ENCODE measurements at places on chromosomes 4 and X. TPM values are rescaled to one million over a fixed set of nuclear protein-coding genes. Genes with fewer than 3 reads are reported as not detected.
A peak's percentile ranks its signal among the peaks of the same experiment; 100 is the strongest.

- no peak for DNase-seq
These were observed 293.2 kb downstream of the FBXO8 start for GRCh38 chr4:173990126-173990868.

DNA sequence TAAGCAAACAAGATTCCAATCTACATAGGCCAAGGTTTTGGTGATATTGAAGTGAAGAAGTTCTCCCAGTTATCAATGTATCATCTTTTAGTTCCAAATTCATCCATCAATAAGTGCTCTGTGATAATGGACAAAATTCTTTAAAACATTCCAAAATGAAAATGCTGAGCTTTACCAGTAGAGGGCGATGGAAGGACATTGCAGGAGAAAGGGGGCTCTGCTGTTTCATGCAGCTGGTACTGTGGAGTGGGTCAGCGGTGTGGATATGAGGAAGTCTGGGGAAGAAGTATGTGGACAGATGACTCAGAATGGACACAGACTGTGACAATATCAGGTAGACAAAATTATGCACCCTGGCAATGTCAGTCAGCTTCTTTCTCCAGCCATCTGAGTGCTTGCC lies 46.6 kb upstream of the HS6ST2 start:
- no peak for DNase-seq

DNA sequence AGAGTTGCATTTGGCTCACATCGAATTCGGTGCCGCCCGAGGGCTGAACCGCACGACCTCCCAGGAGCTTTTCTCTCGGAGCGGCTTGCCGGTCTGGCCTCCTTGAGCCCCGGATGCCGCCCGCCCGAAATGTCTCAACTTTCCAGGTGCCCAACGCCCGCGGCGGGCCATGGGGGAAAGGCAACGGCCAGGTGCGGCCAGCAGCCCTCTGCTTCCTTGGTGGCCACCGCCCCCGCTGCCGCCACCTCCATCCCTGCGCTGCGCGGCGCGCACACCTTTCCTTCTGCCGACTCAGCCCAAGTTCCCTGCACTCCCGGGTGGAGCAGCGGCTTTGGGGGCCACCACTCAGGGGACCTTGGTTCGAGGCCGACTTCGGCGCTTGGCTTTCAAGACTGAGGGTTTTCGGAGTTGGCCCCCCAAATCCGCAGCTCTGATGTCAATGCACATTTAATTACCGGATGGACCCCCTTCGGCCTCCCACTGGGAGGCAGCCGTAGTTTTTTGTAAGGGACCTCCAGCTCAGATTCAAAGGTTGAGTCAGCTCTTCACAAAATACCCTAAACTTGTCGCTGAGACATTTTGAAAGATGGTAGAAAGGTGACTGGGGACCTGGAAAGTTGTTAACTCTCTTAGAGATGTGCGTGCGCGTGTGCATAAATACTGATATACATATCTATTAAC lies 1.1 kb downstream of the AFF2 start:
- DNase-seq, result peak; percentile 92

The DMRTC1 gene
- total RNA-seq, result not detected

DNA sequence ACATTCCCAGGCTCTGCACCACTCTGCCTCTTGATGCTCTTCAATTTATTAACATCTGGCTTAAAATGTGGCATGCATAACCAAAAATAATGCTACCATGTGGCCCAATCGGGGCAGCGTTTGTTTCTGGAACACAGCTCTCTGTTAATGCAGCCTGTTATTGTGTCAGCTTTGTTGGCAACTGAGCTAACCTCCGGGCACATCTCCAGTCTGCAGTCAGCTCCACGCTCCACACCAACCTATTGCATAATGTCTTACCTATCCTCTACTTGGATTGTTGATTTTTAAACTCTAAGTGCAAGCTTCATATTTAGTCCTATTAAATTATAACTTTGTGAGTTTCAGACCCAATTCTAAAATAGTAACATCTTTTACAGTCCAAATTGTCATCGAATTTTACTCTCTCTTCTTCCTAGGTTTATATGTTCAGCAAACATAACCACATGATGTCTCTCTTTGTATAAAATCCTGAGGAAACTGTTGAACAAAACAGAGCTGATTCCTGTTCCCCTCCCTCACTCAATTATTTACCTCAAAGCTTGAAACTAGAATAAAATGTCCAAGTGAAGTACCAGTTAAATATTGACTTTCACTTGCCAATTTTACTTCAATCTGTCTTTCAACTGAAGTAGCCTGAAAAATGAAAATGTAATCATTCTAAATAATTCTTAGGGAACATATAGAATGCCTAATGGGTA lies 92.2 kb upstream of the RAPGEF2 start:
- DNase-seq, result no peak

GRCh38 chrX:17750436-17750835 lies 13.1 kb downstream of the SCML1 start:
- DNase-seq, result no peak

GRCh38 chrX:148615491-148615890 lies 115.1 kb downstream of the AFF2 start:
- no peak for DNase-seq

DNA sequence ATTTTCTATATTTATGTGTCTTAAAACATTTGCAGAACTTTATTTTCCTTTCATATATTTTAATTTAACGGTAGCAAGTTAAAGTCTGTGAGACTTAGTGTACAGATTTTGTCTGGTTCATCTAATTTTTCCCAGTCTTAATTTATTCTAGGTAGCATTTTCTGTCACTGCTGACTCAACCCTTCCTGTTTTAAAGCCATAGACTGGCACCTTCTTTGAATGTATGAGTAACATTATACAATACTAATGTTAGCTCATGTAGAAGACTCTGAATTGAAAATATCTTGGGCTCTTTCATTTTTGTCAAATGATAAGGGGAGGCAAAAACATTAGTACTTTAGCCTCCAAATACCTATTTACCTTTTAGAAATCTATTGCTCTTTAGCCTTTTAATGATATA lies 43.6 kb downstream of the BLTP1 start:
- no peak for DNase-seq

The GATA1 gene
- total RNA-seq, result not detected

GRCh38 chrX:43211570-43211969 lies 433.6 kb upstream of the PPP1R2C start:
- no peak for DNase-seq

GRCh38 chr4:153076861-153077260 lies 127.4 kb upstream of the TRIM2 start:
- DNase-seq, result no peak

The GLRA2 gene
- total RNA-seq, result not detected

The FRMPD3 gene
- not detected for total RNA-seq

DNA sequence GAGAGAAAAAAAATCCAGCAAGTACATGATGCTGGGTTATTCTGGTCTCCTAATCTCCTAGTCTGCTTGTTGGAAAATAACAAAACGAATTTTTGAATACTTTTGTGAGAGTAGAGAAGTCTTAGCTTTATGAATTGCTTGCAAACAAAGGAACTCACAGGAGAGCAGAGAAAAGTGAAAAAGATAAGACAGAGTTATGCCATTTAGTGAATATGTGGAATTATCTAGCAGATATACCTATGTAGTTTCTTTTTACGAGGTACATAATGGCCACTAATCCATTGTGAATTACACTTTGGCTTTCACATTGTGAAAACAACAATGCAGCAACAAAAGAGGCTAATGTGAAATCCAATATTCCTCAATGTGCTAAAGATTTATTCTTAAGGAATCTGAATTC lies 226.7 kb downstream of the NDST4 start:
- no peak for DNase-seq

- no peak for DNase-seq
These were observed 4.0 kb upstream of the SLC49A3 start for GRCh38 chr4:692771-693554.

The CSAG1 gene
- not detected for total RNA-seq

The COX7B2 gene
- total RNA-seq, result not detected

DNA sequence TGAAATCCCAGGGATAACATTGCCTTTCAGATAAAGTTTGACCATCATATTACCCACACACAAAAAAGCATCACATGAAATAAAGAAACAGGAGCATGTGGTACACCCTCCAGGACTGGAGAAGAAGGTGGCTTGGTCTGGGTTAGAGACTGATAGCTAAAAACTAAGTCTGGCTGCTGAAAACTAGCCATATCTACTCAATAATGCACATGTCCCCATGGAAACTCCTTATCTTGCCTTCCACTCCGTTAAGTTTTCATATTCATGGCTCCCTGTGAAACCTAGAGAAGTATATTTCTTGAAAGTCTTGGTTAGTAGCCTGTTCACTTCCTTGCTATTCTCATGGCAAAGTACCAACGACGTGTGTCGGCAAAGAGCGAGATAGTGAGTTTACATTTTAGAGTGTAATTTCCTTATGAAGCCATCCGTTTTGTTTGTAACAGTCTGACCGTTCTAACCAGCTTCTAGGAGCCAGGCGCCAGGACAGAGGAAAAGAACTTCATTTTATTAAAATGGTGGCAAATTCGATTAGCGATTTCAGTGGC lies 6.7 kb upstream of the DCTD start:
- DNase-seq, result no peak

The DSPP gene
- not detected for total RNA-seq

- DNase-seq, result no peak
These were observed 127.0 kb upstream of the SH3RF1 start for GRCh38 chr4:169397762-169398161.

GRCh38 chrX:131649741-131650140 lies 105.9 kb downstream of the OR13H1 start:
- DNase-seq, result no peak

DNA sequence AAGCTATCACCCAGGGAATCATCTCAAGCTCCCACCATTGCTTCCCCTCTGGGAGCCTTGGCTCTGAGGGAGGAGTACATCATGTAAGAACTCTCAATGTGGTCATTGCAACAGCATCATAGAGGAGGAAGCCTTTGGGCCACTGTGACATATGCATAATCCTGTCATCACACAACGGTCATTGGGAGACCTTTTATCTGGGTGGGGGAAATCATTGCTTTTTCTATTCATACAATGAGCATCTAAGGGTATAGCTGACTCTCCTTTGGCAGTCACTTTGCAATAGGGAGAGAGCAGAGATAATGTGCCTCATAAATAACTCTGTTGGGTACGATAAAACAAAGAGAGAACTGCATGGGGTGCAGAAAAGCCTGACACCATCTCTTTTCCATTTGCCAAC lies 155.2 kb upstream of the KCNIP4 start:
- DNase-seq, result no peak

- no peak for DNase-seq
These were observed 952 bp downstream of the ARSD start for GRCh38 chrX:2928191-2928582.

DNA sequence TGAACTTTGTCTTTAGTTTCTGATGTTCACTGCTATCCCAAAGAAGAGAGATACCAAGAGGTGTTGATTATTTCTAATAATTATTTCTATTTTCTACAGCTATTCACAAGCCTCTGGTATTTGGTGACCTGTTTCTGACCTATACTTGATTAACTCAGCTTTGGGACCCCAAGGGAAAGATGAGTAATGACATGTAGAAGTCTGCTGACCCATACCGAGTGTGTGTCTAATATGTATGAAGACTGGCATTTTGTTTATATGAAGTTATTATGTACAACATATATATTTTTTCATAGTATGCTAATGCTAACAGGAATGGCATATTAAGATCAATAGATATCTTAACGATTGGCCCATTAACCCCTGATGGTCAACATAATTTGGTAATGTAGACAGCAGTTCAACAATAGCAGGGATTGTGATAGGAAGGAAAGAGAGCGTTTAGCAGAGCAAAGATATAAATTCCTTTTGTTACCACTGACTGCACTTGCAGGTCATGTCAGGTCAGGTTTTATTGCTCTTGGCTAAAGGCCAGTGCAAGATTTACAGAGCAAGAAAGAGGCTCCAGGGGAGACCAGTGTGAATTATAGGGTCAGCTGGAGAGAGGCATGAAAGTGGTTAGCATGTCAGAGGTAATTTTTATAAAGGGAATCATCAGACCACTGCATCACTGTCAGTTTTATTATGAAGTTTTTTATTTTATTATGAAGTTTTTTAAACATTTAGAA lies 94.7 kb upstream of the DIPK2B start:
- no peak for DNase-seq

The KIF4A gene
- 4.5 TPM for total RNA-seq

- DNase-seq, result no peak
These were observed 29.9 kb upstream of the STS start for GRCh38 chrX:7117587-7117986.

The LRRC66 gene
- total RNA-seq, result 0.57 TPM

The HEPH gene
- total RNA-seq, result 0.50 TPM

The RIBC1 gene
- total RNA-seq, result 0.99 TPM

GRCh38 chr4:38128478-38129459 lies 168.6 kb downstream of the PTTG2 start:
- no peak for DNase-seq

DNA sequence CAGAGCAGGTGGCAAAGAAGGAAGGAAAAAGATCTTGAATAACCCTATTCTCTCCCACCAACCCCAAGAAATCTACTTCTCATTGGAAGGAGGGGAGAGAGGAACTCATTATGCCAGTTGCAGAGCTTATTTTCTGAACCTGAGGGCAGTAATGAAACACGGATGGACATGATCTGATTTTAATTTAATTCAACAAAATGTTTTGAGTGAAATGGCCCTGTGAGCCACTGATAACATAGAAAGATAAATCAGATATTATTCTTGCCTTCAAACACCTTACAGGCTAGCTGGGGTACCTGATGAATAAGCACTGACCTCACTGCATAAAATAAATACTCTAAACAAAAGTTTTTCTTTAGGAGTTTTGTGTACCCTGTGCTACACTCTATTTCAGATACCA lies 30.3 kb downstream of the DAPP1 start:
- DNase-seq, result no peak

- DNase-seq, result no peak
These were observed 185.9 kb downstream of the STK32B start for GRCh38 chr4:5237086-5237660.

Measured in chondrocyte (in vitro differentiated cells).